ENCODE measurements at places on chromosomes 4 and X. TPM values are rescaled to one million over a fixed set of nuclear protein-coding genes. Genes with fewer than 3 reads are reported as not detected.
A peak's percentile ranks its signal among the peaks of the same experiment; 100 is the strongest.

DNA sequence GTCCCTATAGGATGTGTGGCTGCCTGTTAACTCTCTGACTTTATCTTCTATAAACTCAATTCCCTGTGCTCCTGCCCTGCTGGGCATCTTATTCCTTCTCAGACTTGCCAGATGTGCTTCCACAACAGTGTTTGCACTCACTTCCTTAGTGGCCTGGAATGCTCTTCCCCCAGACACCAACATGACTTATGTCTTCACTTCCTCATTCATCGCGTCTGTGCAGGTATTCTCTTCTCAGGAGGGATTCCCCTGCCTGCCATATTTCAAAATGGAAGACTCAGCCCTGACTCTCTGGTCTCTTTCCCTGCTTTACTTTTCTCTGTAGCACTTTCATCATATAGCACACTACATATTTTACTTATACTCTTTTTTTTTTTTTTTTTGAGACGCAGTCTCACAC, 344.0 kb downstream of the CENPC start:
- no peaks in the 10 kb centered on the region for H3K36me3 ChIP-seq
- DNase-seq, result no peak
- H3K4me1 ChIP-seq, result peaks cover 10% of the 10 kb centered on the region

DNA sequence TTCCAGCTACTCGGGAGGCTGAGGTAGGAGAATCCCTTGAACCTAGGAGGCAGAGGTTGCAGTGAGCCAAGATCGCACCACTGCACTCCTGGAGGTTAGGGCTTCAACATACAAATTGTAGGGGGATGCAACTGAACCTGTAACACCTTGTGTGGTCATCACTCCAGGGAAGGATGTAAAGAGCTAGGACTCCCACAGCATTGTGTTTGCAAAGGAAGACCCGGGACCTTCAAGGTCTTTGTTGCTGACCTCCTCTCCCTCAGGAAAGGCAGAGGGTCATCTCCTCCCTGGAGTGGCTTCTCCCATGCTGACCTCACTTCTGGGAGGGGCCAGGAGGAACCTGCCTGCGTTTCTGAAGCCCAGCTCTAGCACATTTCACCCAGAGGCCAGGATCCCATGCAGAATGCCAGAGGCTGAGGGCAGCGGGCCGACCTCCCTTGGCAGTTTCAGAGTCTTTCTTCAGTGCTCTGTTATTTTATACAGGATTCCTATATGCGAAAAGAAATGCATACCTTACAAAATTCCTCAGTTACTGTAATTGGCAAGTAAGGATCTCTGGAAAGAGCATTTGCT, 80.2 kb downstream of the HTRA3 start:
- DNase-seq, result peak; percentile 54
- peaks cover 3% of the 10 kb centered on the region for H3K36me3 ChIP-seq
- H3K27me3 ChIP-seq, result no peaks in the 10 kb centered on the region
- no peak overlapping the region for H3K4me3 ChIP-seq
- no peak overlapping the region for H3K27ac ChIP-seq

GRCh38 chr4:147822128-147822527, 90.2 kb downstream of the ARHGAP10 start:
- DNase-seq, result no peak
- peak overlapping the region; percentile 11 for H3K27ac ChIP-seq
- peaks cover 15% of the 10 kb centered on the region for H3K4me1 ChIP-seq
- H3K36me3 ChIP-seq, result peaks cover 23% of the 10 kb centered on the region

DNA sequence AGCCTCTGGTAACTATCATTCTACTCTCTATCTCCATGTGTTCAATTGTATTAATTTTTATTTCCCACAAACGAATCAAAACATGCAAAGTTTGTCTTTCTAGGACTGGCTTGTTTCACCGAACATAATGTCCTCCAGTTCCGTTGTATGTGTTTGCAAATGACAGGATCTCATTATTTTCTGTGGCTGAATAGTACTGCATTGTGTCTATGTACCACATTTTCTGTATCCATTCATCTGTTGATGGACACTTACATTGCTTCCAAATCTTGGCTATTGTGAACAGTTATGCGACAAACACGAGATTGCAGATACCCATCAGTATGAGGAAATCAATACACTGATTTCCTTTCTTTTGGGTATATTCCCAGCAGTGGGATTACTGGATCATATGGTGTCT, 8.4 kb upstream of the LDOC1 start:
- H3K4me3 ChIP-seq, result no peak overlapping the region
- H3K27me3 ChIP-seq, result no peaks in the 10 kb centered on the region
- no peaks in the 10 kb centered on the region for H3K4me1 ChIP-seq
- H3K36me3 ChIP-seq, result no peaks in the 10 kb centered on the region
- H3K27ac ChIP-seq, result no peak overlapping the region

- H3K27ac ChIP-seq, result no peak overlapping the region
- no peak for DNase-seq
- peaks cover 15% of the 10 kb centered on the region for H3K27me3 ChIP-seq
- no peaks in the 10 kb centered on the region for H3K36me3 ChIP-seq
These were observed 177.4 kb upstream of the LEF1 start for GRCh38 chr4:108345862-108346817.

DNA sequence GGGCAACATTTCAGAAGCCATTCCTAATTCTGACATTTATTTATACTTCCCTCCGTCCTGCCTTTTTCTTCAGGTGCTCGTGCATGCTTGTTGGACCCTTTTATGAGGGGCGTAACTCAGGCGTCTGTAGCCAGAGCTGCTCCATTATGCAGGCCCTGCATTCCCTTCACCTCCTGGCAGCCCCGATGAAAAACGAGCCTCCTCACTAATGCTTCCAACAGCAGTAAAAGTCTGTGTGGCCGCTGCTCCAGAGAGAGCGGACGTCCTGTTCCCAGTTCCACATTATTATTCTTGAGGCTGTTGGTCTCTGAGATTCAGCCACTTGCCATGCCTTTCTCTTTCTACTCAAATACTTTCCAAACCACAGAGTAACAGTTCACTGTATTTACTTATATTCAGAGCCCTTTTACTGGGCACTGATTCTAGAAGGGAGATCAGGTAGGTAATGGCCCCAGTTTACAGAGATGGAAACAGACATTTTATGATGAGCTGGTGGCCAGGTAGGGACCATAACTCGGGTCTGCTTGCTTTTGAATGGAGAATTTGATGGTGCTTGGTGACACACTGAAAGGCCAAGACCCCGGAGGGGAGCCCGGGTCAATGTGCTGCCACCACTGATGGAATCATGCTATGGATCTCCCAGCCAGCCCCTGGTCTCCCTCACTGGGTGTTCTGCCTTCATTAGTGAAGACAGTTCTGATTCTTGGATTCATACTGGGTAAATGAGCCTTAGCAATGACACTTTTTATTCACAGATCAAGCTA, 101.0 kb downstream of the GATB start:
- no peak overlapping the region for H3K27ac ChIP-seq
- H3K4me3 ChIP-seq, result no peak overlapping the region
- peaks cover 18% of the 10 kb centered on the region for H3K4me1 ChIP-seq
- peaks cover 5% of the 10 kb centered on the region for H3K36me3 ChIP-seq

GRCh38 chr4:28916585-28916984, 1803.6 kb upstream of the PCDH7 start:
- no peak overlapping the region for H3K4me3 ChIP-seq
- H3K4me1 ChIP-seq, result no peaks in the 10 kb centered on the region
- DNase-seq, result no peak
- no peak overlapping the region for H3K27ac ChIP-seq
- no peaks in the 10 kb centered on the region for H3K36me3 ChIP-seq
- peaks cover 3% of the 10 kb centered on the region for H3K27me3 ChIP-seq

GRCh38 chr4:24203926-24204325, 314.1 kb upstream of the PPARGC1A start:
- H3K27me3 ChIP-seq, result no peaks in the 10 kb centered on the region
- no peak for DNase-seq
- H3K4me3 ChIP-seq, result no peak overlapping the region
- no peaks in the 10 kb centered on the region for H3K4me1 ChIP-seq

DNA sequence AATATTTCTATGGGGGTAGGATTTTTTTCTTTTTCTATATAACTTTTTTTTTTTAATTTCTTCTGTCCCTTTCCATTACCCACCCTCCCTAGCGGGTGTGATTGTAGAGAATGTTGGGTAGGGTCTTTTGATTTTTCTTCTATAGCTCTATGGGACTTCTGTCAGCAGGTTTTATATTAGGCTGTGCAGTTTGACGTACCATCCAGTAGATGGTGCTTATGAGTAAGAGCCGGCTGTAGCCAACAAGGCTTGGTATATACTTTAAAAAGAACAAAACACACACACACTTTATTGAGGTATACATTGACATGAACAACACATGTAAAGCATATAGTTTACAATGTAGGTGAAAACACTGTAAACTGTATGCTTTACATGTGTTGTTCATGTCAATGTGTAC, 247.9 kb upstream of the POF1B start:
- H3K4me3 ChIP-seq, result no peak overlapping the region
- no peaks in the 10 kb centered on the region for H3K27me3 ChIP-seq
- no peak overlapping the region for H3K27ac ChIP-seq
- no peak for DNase-seq

GRCh38 chr4:97153042-97153441, 990.2 kb downstream of the STPG2 start:
- DNase-seq, result no peak
- no peak overlapping the region for H3K27ac ChIP-seq
- no peak overlapping the region for H3K4me3 ChIP-seq
- H3K4me1 ChIP-seq, result no peaks in the 10 kb centered on the region

- H3K27me3 ChIP-seq, result peaks cover 3% of the 10 kb centered on the region
- H3K36me3 ChIP-seq, result peaks cover 4% of the 10 kb centered on the region
- peak overlapping the region; percentile 80 for H3K4me3 ChIP-seq
- peaks cover 49% of the 10 kb centered on the region for H3K4me1 ChIP-seq
- peak overlapping the region; percentile 79 for H3K27ac ChIP-seq
These were observed 20.1 kb downstream of the ACSL1 start for GRCh38 chr4:184805462-184806228.

DNA sequence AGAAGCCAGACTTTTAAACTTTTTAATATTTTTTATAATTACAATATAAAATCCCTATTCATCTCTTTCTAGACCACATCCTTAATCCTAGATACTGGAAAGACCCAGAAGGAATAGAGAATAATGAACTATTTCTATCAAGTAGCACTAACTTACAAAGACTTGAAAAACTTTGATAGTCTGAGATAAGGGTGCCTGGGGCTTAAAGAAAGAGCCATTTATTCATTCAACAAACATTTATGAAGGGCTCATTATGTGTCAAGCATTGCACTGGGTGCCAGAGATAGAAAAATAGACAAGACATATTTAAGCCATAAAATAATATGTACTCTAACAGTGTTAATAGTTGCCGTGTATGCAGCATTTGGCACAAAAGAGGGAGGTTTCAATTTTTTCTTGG, 178.0 kb upstream of the EMCN start:
- H3K36me3 ChIP-seq, result no peaks in the 10 kb centered on the region
- no peak overlapping the region for H3K27ac ChIP-seq
- H3K4me3 ChIP-seq, result no peak overlapping the region
- no peak for DNase-seq
- H3K4me1 ChIP-seq, result peaks cover 13% of the 10 kb centered on the region
- H3K27me3 ChIP-seq, result peaks cover 4% of the 10 kb centered on the region

- DNase-seq, result no peak
- H3K4me3 ChIP-seq, result no peak overlapping the region
- no peaks in the 10 kb centered on the region for H3K36me3 ChIP-seq
- H3K4me1 ChIP-seq, result peaks cover 3% of the 10 kb centered on the region
- H3K27me3 ChIP-seq, result no peaks in the 10 kb centered on the region
- no peak overlapping the region for H3K27ac ChIP-seq
These were observed 87.8 kb downstream of the HPGD start for GRCh38 chr4:174434455-174434854.

DNA sequence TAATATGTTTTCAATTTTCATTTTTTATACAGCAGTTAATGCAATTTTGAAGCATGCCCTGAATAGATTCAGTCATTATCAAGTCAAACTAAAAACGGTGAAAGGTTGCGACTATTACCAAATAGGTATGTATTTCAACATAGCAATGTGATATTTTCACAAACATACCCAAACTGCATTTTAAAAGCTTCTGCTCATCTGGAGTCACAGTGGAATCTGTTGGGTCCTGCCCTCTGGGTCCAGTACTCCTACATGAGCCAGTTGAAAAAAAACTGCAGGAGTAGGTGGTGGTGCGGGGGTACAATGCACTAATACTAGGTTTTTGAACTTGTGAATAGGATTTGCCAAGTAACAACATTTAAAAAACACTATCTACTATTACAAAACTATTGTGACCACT, 938 bp downstream of the GPR34 start:
- no peaks in the 10 kb centered on the region for H3K4me1 ChIP-seq
- H3K27ac ChIP-seq, result no peak overlapping the region
- DNase-seq, result no peak
- H3K4me3 ChIP-seq, result no peak overlapping the region

- H3K4me1 ChIP-seq, result peaks cover 10% of the 10 kb centered on the region
- no peaks in the 10 kb centered on the region for H3K27me3 ChIP-seq
- H3K36me3 ChIP-seq, result peaks cover 25% of the 10 kb centered on the region
- no peak overlapping the region for H3K27ac ChIP-seq
- DNase-seq, result no peak
These were observed 155.9 kb downstream of the AASDH start for GRCh38 chr4:56231410-56231809.

DNA sequence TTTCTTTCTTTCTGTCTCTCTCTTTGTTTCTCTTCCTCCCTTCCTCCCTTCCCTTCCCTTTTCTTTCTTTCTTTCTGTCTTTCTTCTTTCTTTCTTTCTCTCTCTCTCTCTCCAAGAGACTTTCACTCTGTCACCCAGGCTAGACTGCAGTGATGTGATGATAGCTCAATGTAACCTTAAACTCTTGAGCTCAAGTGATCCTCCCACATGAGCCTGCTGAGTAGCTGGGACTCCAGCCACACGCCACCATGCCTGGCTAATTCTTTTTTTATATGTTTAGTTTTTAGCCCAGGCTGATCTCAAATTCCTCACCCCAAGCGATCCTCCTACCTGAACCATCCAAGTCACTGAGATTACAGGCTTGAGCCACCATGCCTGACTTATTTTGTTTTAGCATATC, 64.3 kb upstream of the EMCN start:
- no peak for DNase-seq
- no peaks in the 10 kb centered on the region for H3K27me3 ChIP-seq
- H3K4me3 ChIP-seq, result no peak overlapping the region
- H3K27ac ChIP-seq, result no peak overlapping the region

GRCh38 chr4:22315628-22316027, 200.2 kb downstream of the ADGRA3 start:
- no peak for DNase-seq
- H3K4me3 ChIP-seq, result no peak overlapping the region
- H3K27me3 ChIP-seq, result no peaks in the 10 kb centered on the region
- H3K36me3 ChIP-seq, result no peaks in the 10 kb centered on the region

CFAP299 gene
- total RNA-seq, result not detected

NPNT gene
- 23.2 TPM for total RNA-seq

DAPP1 gene
- total RNA-seq, result 41.8 TPM

DUX4 gene
- total RNA-seq, result not detected

SOD3 gene
- 3.8 TPM for total RNA-seq

ATP1B4 gene
- not detected for total RNA-seq

ACE2 gene
- 74.5 TPM for total RNA-seq

ADH1B gene
- total RNA-seq, result 6.1 TPM

DOCK11 gene
- 14.0 TPM for total RNA-seq
